Endothelial cell of umbilical vein (primary cell): ENCODE measurements at places on chromosomes 3 and 15. TPM values are rescaled to one million over a fixed set of nuclear protein-coding genes. Genes with fewer than 3 reads are reported as not detected.

TMEM108 gene
- 0.42 and 1.1 TPM in 2 replicates for total RNA-seq

DNA sequence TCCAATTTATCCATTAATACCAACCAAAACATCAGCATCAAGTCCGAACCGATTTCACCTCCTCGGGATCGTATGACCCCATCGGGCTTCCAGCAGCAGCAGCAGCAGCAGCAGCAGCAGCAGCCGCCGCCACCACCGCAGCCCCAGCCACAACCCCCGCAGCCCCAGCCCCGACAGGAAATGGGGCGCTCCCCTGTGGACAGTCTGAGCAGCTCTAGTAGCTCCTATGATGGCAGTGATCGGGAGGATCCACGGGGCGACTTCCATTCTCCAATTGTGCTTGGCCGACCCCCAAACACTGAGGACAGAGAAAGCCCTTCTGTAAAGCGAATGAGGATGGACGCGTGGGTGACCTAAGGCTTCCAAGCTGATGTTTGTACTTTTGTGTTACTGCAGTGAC is 20.8 kb downstream of the LYSMD4 start:
- DNase-seq = no peak
- no peak overlapping the region for H3K27ac ChIP-seq
- H3K36me3 ChIP-seq = peaks cover 12% of the 10 kb centered on the region
- H3K4me3 ChIP-seq = no peak overlapping the region
- H3K4me1 ChIP-seq = peaks cover 21% of the 10 kb centered on the region
- H3K27me3 ChIP-seq = no peaks in the 10 kb centered on the region

DNA sequence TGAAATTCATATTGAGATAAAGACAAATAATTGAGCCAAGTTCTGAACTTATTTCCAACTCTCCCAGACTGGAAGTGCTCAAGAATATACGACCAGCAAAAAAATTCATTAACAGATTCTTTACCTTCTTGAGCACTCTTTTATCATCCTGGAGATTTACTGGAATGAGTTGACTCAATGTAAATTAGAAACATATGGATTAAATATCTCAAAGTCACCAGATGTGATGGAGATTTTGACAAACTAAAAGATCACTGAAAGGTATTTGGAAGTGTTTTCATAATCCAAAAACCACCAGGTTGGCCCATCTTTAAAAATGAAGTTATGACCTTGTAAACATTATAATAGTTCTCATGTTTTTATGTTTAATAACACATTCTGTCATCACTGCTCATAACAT is 433.2 kb upstream of the RASGRP1 start:
- no peak overlapping the region for H3K4me3 ChIP-seq
- H3K4me1 ChIP-seq = peaks cover 46% of the 10 kb centered on the region
- H3K27ac ChIP-seq = peak overlapping the region; percentile 92
- no peaks in the 10 kb centered on the region for H3K36me3 ChIP-seq
- no peak for DNase-seq
- no peaks in the 10 kb centered on the region for H3K27me3 ChIP-seq

GRCh38 chr3:128867200-128868125 is 12.0 kb upstream of the ACAD9 start:
- H3K27me3 ChIP-seq = no peaks in the 10 kb centered on the region
- no peak overlapping the region for H3K4me3 ChIP-seq
- no peaks in the 10 kb centered on the region for H3K36me3 ChIP-seq
- no peaks in the 10 kb centered on the region for H3K4me1 ChIP-seq
